Suppressor macrophage treated with lipopolysaccharide for 1 hour (primary cell): ENCODE measurements at places on chromosomes 3 and 15.

DNA sequence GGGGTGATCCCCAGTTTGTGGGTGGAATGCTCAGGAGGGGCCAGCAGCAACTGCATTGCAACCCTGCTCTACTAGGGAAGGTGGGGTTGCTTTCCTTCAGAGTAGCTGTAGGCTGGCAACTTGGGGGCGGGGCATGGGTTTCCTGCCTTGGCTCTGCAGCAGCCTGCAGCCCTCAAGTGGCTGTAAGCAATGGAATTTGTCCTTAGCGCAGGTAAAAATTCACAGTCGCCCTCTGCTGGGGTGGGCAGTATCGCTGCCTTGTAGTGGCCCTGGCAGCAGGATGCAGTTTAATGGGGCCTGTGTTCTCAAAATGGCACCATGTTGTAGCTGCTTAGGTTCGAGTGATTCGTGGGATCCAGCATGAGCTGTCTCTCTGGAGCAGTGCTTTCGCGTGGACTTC lies 29.8 kb downstream of the STT3B start:
- no peak for DNase-seq

DNA sequence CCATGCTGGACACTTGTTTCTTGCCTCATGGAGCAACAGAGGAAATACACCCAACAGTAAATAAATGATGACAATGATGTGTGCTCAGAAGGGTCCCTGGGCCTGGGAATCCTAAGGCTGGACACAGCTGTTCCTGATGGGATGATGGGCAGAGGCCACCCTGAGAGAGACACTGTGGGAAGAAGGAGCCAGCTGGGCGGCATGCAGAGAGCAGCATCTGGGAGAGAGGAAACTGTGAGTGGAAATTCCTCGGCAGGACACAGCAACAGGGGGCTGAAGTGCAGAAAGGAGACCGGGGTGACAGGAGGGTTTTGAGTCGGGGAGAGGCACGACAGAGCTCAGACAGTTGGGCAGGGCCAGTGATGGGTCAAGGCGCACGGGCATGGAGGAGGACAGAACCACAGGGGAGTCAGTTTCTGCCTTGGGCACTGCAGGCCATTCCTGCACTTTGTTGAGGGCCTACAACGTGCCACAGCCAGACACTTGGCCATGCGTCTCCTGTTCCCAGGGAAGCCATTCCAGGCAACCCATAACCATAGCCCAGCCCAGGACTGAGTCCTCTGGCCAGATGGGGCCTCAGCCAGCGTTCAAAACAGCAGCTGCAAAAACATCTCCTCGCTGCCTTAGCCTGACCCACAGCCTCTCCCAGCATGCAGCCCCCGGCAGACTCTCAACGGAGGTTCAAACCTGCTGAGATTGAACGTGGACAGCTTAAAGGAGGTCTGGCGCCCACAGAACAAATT lies 36.7 kb upstream of the SLC6A1 start:
- DNase-seq = no peak

- no peak for DNase-seq
These were observed 213.8 kb downstream of the NR2F2 start for GRCh38 chr15:96544162-96544756.

- no peak for DNase-seq
These were observed 234.9 kb downstream of the OPA1 start for GRCh38 chr3:193827871-193828270.

GRCh38 chr3:42262525-42262924 lies 3.5 kb downstream of the CCK start:
- DNase-seq = no peak

DNA sequence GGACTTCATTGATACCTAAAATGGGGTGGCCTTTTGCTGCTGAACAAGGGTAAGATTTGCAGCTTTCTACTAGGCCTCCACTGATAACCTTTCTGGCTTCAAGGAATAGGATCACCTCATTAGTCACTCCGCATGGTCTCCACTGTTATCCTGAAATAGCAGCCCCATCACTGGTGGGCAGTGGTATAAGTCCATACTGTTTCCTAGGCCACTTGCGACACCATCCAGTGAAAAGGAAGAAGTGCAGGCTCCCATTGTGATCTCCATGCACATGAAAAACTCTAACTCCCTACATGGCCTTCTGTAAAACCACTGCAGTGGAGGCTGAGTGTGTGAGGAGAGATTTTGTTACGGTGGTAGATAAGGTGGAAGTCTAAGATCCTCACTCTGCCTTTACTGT lies 1455.9 kb downstream of the SI start:
- no peak for DNase-seq

DNA sequence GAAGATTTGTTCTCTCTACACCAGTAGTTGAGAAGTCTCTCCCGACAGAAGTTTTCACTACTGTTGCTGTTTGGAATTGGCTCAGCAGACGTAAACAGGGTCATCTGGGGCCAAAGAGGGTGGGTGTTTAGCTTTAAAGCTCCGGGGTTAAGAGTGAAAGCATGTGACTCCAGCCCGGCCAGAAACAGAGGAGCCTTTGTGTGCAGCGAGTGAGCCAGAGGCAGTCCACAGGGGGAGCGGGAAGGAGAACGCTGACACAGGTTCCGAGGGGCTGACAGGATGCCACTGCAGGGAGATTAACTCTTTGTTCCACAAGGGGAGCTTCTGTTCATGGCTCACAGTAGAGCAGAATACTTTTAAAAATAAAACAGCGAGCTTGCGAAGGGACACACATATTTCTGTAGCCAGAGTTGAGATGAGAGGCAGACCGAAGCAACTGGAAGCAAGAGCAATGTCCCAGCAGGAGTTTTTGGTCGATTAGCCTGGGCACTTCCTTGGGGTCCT lies 26.9 kb downstream of the BMF start:
- peak; percentile 75 for DNase-seq

DNA sequence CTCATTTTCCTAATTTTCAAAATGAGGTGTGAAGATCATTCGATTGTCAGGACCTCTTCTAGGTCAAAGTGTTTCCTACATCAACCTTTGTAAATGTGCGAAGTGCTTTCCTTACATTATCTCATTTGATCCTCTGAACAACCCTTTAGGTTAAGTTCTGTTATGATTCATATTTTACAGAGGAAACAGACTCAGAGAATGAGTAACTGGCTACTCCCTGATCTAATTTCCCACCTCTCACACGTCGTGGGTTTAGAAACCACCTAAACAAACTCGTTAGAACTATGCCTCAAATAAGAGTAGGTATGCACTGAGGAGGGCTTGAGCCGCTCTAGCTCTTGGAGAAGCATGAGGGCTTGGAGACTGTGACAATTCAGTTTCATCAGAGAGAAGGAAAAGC lies 148.6 kb downstream of the CD47 start:
- DNase-seq = peak; percentile 63

DNA sequence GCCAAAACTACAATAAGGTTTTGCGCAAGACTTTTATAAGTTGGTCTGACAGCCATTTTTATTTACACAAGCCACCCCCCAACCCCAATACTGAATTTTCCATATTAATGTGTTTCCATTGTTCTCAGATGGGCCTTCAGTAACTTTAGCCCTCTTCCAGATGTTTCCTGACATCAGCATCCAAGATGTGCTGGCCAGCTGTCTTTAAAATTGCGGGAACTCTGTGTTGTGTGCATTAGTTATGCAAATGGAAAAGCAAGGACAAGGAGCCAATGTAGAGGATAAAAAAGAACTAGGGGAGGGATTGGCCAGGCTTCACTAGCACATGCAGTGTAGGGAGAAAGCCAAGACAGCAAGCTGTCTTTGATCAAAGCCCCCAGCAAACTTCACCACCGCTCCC lies 45.4 kb downstream of the COMMD2 start:
- DNase-seq = no peak

- no peak for DNase-seq
These were observed 234.1 kb downstream of the OPA1 start for GRCh38 chr3:193827040-193827669.

- no peak for DNase-seq
These were observed at the start of gene PLIN1 for GRCh38 chr15:89679212-89679611. PLIN1 (minus strand) TSS chr15:89679367; CDS start chr15:89677489, 1,878 bp downstream.

DNA sequence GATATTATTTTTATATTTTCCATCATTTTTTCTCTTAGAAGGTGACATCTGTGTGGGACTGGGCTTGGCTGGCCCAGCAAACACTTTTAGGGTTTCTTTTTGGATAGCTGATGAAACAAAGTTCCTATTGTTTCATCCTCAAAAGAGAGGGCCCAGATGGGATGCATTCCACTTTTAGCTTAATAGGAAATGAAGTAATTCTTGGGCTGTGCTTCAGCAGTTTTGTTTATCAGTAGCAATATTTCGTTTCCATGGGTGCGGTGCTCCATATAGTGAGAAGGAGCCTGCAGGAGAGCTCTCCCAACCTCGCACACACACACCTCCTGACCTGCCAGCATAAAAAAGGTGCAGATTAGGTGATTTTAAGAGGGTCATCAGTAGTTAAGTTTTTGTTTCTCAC lies 147.5 kb downstream of the AKAP13 start:
- no peak for DNase-seq

DNA sequence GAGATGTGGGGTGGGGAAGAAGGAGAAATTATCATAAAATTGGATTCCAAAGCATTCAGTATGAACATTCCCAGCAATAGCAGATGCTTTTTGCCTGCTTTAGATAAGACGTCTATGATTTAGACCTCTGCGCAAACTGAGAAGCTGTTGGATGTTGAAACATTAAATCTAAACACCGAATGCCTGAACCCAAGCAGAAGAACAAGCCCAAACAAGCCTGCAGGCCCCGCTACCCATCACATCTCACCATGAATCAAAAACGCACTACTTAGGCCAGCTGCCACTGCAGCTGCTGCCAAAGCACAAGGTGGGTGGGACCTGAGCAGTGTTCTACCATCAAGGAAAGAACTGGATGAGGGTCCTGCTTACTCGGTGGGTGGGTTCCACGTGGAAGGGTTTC lies 24.4 kb upstream of the THBS1 start:
- DNase-seq = no peak

- DNase-seq = no peak
These were observed 565.7 kb downstream of the PYDC2 start for GRCh38 chr3:192026661-192027060.

GRCh38 chr3:49199900-49200281 lies 28.5 kb downstream of the KLHDC8B start:
- no peak for DNase-seq

- no peak for DNase-seq
These were observed 117.9 kb upstream of the SPATA12 start for GRCh38 chr3:56942523-56942922.

DNA sequence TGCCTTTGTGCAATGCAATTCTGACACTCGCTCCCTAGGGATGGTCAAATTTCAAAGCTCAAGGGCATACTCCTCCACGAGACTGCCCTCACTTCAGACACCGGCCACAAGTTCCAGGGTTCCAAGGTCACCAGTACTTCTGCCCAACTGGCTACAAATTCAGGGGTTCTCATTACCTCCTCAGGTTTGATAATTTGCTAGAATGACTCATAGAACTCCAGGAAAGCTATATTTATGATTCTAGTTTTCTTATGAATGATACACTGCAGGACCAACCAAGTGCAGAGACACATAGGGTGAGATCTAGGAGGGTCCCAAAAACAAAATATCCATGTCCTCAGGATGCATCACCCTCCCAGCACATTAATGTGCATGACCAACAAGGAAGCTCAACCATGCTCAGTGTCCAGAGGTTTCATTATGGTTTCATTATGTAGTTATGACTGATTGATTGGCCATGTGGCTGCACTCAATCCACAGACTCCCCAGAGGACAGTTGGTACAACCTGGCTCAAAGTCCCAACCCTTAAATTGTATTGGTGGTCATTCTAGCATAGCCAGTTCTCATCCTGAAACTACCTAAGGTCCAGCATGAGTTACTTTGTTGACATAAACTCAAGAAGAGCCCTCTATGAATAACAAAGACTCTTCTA lies 170.4 kb upstream of the LRRN1 start:
- DNase-seq = no peak

DNA sequence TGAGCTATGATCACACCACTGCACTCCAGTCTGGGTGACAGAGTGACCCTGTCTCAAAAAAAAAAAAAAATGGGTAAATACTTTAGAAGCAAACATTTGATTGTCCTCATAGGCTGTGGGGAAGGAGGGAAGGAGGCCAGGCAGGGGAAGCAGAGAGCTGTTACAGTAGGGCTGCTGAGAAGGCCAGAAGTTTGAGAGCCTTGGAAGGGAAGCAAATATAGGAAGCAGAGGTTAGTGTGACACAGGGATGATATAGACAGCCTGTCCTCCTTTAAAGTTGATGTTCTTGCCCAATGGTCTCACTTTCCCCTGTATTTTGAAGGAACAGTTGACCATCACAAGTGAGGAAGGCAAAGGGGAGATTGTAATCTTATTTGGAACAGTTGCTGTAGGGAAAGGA lies 5.3 kb upstream of the ALPK3 start:
- DNase-seq = no peak

GRCh38 chr15:71443538-71443937 lies 328.3 kb downstream of the THSD4 start:
- peak; percentile 73 for DNase-seq

GRCh38 chr3:187919048-187919447 lies 173.8 kb upstream of the BCL6 start:
- peak; percentile 90 for DNase-seq

- peak; percentile 81 for DNase-seq
These were observed 2.2 kb upstream of the HES1 start for GRCh38 chr3:194133661-194134230.

- DNase-seq = no peak
These were observed 15.3 kb downstream of the ZXDC start for GRCh38 chr3:126460381-126460780.

DNA sequence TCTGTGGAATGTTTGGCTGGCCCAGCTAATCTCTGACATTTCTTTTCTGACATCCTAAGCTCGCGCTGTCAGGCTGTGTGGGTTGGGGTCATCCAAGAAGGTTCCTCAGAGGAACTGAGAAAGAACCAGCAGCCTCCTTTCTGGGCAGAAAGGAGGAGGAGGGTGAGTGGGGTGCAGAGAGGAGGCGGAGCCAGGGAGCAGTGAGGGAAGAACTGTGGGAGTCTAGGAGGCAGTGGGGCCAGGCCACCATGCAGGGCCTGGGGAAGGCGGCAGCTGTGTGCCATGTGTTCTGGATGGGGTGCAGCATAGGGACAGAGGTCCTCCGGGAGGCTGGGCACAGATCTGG lies 5.3 kb downstream of the SEMA7A start:
- DNase-seq = peak; percentile 76

GRCh38 chr3:109362823-109363222 lies 25.5 kb upstream of the DPPA4 start:
- DNase-seq = no peak

DNA sequence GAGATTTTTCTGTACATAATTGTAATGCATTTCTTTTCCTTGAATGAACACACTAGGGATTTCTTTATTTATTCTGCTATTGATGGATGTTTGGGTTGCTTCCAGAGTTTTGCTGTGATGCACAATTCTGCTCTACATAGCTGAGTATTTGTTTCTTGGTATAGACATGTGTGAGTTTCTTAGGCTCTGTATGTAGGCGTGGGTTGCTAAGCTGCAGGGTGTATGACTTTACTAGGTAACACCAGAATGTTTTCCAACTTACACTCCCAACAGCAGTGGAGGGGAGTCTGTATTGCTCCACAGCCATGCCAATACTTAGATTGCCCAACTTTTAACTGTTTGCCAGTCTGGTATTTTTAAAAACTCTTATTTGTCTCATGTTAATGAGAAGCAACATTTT lies 155.5 kb upstream of the TNIK start:
- peak; percentile 50 for DNase-seq
